Type B pancreatic cell (in vitro differentiated cells): ENCODE measurements at places on chromosomes 6 and 20. TPM values are rescaled to one million over a fixed set of nuclear protein-coding genes. Genes with fewer than 3 reads are reported as not detected.

- no peak for DNase-seq
These were observed 526.8 kb downstream of the CD109 start for GRCh38 chr6:74222768-74223333.

DNA sequence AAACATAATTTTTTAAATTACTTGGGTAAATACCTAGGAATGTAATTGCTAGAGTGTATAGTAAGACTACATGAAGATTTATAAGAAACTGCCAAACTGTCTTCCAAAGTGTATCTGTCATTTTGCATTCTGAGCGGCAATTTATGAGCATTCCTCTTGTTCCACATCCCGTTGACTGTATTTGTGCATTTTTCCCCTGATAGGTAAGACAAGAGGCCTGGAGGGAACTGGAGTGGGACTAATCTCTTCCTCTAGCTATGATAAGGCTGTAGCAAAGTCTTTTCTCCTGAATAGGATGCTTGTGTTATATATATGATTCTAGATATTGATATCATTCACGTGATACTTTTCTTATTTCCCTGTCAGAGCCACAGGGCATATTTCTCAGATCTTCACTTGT lies 1557.5 kb downstream of the GRIK2 start:
- DNase-seq: no peak

GRCh38 chr20:13205425-13205824 lies 15.6 kb upstream of the ISM1 start:
- DNase-seq: no peak

- DNase-seq: no peak
These were observed 63.3 kb downstream of the TSPYL4 start for GRCh38 chr6:116190550-116190949.

DNA sequence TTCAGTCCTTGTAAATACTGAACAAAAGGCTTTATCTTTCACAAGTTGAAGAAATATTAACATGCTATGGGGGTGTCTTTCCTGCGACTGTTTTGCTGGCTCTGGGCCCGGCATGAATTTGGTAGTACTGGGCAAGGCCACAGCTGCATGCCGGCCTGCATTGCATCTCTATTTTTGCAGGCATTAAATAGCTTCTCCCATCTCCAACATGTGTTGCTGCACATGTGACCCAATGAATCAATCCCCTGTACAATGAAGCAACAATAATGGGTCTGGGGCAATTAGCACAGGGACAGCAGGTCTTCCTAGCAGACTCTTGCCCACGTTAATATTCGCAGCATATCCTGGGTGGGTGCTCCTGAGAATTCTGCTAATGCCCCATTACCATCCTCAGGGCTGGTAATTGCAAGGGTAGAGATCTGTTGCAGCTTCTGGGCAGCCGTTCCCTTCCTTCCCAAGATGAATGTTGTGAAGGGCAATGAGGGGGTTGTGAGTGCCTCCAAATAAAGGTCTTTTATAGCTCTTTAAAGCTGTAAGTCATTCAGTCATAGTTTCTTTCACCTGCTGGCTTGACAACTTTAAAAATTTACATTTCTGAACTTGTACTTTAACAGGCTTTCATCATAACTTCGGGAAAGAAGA lies 24.3 kb upstream of the CDYL start:
- no peak for DNase-seq

DNA sequence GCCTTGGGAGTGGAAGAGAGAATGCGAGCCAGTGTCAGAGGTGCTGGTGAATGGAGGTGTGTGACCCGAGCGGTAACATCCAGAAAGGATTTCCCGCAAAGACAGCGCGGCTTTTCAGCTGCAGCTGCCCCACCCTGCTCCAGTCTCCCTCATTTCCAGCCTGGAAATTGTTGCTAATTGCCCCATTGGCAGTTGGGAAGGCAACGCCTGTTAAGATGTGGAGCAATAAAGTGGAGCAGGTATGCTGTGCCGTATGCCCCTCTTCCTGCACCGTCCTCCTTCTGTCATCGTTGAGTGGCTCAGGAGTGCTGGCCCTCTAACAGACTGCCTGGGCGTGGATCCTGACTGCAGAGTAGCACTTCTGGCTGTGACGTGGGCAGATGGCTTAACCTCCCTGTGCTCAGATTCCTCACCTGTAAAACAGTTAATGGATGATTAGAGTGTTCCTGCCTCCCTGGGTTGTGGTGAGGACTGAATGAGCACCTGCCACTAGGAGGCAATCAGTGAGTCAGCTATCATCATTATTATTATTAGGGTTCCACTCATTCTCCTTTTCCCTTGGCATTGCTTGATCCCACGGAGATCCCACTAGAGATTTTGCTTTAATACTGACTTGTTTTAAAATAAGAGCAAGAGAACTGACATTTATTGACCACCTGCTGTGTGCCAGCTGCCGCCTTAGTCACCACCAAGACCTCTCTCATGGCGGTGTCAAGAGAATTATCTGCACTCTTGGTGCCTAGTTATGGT lies 11.7 kb downstream of the ARFGEF2 start:
- DNase-seq: no peak

DNA sequence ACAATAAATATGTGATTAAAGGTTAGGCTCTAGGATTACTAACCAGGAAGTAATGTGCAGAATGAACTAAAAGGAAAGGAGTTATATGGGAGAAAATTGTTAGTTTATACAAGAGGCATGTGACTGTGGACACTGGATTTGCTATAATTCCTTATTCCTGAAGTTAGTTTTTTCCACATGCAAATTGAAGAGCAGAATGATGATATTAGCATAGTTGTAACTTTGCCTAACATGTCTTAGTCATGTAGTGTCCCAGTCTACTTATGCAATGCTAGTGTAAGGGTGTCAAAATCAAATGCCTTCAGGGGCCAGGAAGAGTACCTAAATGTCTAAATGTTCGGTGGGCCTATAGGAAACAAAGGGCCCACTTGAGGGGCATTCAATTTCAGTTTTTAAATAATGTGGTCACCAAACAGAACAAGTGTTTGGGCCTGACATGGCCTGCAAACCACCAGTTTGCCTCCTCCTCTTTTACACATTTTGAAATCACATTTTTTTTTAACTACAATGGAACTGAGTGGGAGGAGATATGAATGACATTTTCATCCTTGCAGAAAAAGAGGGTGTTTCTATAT lies 28.0 kb upstream of the CEP85L start:
- DNase-seq: no peak

Gene CDH26
- total RNA-seq: 3.6 and 6.9 TPM in 2 replicates

Gene TGM2
- total RNA-seq: 28.6 and 31.7 TPM in 2 replicates
